Hematopoietic multipotent progenitor cell treated with erythropoietin and hydrocortisone succinate and interleukin-3 and kit ligand, for 8 days (in vitro differentiated cells): ENCODE measurements at places on chromosomes 3 and 15.

DNA sequence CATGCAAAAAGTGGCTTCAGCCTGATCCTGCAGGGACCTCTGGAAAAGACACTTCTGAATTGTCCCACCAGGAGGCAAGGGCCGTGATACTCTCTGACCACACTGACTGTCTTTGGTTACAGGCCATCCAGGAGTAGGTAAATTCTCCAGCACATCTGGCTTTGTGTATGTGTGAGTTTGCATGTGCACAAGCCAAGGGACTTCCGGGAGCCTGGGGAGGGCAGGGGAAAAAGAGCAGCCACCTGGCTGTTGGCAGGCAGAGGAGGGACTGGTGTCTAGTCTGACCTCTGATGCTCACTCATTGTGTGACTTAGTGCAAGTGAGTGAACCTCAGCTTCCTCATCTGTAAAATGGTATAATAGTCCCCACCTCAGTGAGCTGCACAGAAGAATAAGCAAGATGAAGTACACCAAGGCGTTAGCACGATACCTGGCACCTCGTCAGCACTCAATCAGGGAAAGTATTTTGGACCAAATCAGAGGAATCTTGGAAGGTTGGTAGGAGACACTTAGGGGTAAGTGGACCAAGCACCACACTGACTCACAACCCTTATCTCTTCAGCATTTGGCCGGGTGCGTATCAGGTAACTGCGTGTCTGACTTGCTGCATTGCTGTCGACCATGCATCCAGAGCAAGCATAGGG is 19.1 kb downstream of the KLHL6 start:
- DNase-seq, result no peak

DNA sequence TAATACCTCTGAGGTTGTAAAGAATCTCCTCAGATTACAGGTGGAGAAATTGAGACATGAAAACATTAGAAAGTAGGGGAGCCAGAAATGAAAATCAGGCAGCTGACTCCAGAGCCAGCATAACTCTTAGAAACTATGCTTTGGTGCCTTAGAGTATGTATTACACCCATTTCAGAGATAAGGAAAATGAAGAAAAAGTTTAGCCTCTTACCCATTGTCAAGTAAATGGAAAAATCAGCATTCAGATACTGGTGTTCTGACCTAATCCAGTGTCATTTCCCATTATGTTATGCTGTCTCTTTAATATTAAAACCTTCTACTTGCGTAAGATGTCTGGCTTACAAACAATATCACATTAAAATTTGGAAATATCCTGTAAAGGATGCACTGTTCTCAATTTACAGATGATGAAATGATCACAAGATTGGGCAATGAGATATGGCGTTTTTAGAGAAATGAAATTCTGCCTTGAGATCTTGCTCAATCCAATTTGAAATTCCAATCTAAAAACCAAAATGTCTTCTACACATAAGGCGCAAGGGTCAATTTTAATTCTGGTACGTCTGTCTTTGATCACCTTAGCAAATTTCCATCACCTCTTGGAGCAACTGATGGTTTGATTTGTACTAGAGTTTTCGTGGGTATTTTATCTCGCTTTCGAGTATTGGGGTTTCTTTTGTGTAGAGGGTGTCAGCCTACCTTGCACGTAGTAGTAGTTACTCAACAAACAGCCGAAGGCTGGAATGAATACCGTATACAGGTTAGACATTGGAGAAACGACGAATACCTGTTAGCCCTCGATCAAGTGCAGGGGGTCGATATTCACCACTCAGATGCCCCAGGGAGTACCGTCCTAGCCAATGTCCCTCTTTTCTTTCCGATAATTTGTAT is 902 bp upstream of the ZCWPW2 start:
- peak; percentile 22 for DNase-seq

GRCh38 chr3:107855710-107856109 is 235.1 kb downstream of the CD47 start:
- peak; percentile 22 for DNase-seq

DNA sequence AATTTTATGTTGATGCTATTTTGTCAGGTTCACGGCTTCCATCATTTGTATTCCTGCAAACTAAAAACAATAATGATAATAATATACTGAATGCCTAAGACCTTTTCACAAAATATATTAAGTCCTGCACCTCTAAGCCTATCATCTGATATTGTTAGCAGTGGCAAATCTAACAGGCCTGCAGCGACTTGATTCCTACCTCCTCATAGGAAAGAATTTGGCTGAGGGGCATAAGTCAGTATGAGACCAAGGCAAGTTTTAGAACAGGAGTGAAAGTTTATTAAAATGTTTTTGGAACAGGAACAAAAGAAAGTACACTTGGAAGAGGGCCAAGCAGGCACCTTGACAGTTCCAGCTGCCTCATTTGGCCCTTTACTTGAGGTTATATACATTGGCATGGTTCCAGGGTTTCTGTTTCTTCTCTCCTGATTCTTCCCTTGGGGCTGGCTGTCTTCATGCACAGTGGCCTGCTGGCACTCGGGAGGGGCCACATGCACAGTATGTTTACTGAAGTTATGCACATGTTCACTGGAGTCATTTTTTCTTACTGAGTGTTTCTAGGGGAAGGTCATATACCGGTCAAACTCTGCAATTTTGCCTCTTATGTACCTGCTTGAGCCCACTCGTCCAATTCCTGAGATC is 418.1 kb downstream of the EPHA6 start:
- no peak for DNase-seq

GRCh38 chr3:142418926-142419592 is 28.8 kb downstream of the XRN1 start:
- no peak for DNase-seq

- peak; percentile 26 for DNase-seq
Observed at GRCh38 chr3:160801386-160802118, 45.5 kb downstream of the PPM1L start.

- no peak for DNase-seq
Observed at GRCh38 chr15:31111091-31111647, 9.6 kb upstream of the TRPM1 start.
